Endodermal cell (in vitro differentiated cells): ENCODE measurements at places on chromosomes 11 and 22. TPM values are rescaled to one million over a fixed set of nuclear protein-coding genes. Genes with fewer than 3 reads are reported as not detected.
A peak's percentile ranks its signal among the peaks of the same experiment; 100 is the strongest.

DNA sequence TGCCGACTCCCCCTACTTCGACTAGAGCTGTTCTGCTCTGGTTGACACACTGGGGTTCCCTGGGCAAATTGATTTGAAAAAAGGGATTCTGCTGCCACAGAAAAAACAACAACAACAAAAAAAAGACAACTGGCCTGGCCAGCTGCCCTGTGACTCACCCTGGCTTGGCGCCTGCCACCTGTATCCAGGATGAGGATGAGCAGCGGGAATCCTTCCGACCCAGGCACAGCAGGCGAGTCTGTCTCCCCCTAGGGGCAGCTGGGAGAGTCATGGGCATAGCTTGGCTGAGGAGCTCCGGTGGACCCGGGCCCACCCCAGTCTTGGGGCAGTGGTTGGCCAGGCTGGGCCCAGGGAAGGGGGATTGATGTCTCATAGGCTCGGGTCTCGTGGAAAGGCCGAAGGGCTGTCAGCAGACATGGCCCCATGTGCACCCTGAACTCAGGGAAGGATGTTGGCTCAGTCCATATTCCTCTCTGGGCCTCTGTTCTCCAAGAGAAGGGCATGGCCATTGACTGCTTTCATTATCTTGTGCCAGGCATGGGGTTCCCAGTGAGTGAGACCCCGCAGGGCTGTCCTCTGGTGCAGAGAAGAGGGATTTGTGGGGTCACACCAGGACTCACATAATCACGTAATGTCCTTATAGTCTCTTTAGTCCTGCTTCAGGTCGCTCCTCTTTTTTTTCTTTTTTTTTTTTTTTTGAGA is 10.4 kb upstream of the SUN2 start:
- DNase-seq = peak; percentile 96
- no peaks in the 10 kb centered on the region for H3K4me1 ChIP-seq
- no peaks in the 10 kb centered on the region for H3K36me3 ChIP-seq
- no peak overlapping the region for H3K27ac ChIP-seq
- no peaks in the 10 kb centered on the region for H3K27me3 ChIP-seq
- no peak overlapping the region for H3K4me3 ChIP-seq

GRCh38 chr11:44006917-44007361 is 40.8 kb upstream of the ACCSL start:
- DNase-seq = no peak
- H3K4me1 ChIP-seq = peaks cover 4% of the 10 kb centered on the region
- H3K4me3 ChIP-seq = no peak overlapping the region
- no peaks in the 10 kb centered on the region for H3K36me3 ChIP-seq
- no peaks in the 10 kb centered on the region for H3K27me3 ChIP-seq

The OR8D1 gene
- not detected in 2 replicates for total RNA-seq

DNA sequence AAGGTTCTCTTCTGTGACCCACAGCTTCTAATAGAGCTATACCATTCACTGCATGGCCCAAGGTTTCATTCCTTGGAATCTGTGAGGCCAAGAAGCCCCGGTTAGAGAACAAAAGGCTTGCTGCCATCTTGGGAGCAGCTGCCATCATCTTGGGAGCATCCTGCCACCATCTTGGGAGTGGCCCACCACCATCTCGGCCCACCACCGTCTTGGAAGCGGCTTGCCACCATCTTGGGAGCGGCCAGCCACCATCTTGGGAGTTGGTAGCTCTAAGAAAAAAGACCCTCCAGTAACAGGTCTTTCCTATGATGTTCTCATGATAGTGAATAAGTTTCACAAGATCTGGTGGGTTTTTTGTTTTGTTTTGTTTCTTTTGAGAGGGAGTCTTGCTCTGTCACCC is 703.9 kb upstream of the ANO3 start:
- no peak for DNase-seq
- H3K36me3 ChIP-seq = no peaks in the 10 kb centered on the region
- no peak overlapping the region for H3K27ac ChIP-seq
- no peaks in the 10 kb centered on the region for H3K27me3 ChIP-seq
- no peaks in the 10 kb centered on the region for H3K4me1 ChIP-seq

DNA sequence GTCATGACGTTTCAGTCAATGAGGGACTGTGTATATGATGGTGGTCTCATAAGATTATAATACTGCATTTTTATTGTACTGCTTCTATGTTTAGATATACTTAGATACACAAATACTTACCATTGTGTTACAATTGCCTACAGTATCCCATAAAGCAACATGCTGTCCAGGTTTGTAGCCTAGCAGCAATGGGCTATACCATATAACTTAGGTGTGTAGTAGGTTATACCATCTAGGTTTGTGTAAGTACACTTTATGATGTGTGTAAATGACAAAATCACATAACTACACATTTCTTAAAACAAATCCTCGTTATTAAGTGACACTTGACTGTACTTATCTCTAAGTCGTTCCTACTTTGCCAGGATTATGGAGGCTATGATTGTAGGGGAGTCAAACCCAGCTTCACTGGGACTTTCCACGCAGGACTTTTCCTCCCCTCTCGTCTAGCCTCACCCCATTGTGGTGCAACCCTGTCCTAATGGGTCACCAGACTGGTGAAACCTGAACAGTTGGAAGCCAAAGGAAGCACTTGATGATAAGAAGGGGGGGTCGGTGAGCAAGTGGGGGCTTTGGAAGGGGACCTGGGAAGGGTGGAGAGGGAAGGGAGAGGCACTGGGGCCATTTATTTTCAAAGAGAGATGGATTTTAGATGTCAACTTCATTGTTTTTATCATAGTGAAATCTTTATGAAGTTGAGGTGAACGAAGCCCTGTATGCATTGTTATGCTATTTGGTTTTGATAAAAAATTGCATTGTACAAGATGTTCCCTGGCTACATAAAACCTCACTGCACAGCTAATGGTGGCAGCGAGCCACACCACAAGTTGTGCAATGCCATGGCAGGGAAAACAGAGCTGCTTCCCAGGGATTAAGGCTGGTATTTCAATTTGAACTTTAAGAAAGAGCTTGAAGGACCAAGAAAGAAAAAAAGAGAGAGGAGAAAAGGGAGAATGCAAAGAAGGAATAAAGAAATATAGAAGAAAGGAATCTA is 129.1 kb downstream of the EHF start:
- peaks cover 7% of the 10 kb centered on the region for H3K36me3 ChIP-seq
- H3K4me3 ChIP-seq = no peak overlapping the region
- peaks cover 7% of the 10 kb centered on the region for H3K4me1 ChIP-seq
- H3K27ac ChIP-seq = no peak overlapping the region
- DNase-seq = no peak

The USP2 gene
- 17.8 to 28.3 TPM (median 19.0 TPM) in 3 replicates for total RNA-seq

The CENPM gene
- 16.8 to 43.1 TPM (median 41.1 TPM) in 3 replicates for total RNA-seq

- no peak for DNase-seq
- no peak overlapping the region for H3K27ac ChIP-seq
- H3K36me3 ChIP-seq = no peaks in the 10 kb centered on the region
- no peak overlapping the region for H3K4me3 ChIP-seq
- H3K27me3 ChIP-seq = no peaks in the 10 kb centered on the region
These were observed 241.2 kb upstream of the SYN3 start for GRCh38 chr22:33299245-33299956.

- H3K27ac ChIP-seq = no peak overlapping the region
- H3K36me3 ChIP-seq = no peaks in the 10 kb centered on the region
- peaks cover 29% of the 10 kb centered on the region for H3K27me3 ChIP-seq
- no peaks in the 10 kb centered on the region for H3K4me1 ChIP-seq
- H3K4me3 ChIP-seq = peak overlapping the region; percentile 82
These were observed 1.2 kb upstream of the MPPED2 start for GRCh38 chr11:30587269-30587812.

- no peaks in the 10 kb centered on the region for H3K27me3 ChIP-seq
- DNase-seq = peak; percentile 94
- H3K36me3 ChIP-seq = peaks cover 87% of the 10 kb centered on the region
- H3K4me1 ChIP-seq = no peaks in the 10 kb centered on the region
- peak overlapping the region; percentile 76 for H3K27ac ChIP-seq
These were observed 50.8 kb downstream of the FBLN1 start for GRCh38 chr22:45553351-45554039.

GRCh38 chr11:118128721-118129470 is 23.7 kb downstream of the SCN4B start:
- no peak overlapping the region for H3K4me3 ChIP-seq
- DNase-seq = no peak
- no peak overlapping the region for H3K27ac ChIP-seq
- no peaks in the 10 kb centered on the region for H3K27me3 ChIP-seq

The DEFB131B gene
- not detected in 3 replicates for total RNA-seq

DNA sequence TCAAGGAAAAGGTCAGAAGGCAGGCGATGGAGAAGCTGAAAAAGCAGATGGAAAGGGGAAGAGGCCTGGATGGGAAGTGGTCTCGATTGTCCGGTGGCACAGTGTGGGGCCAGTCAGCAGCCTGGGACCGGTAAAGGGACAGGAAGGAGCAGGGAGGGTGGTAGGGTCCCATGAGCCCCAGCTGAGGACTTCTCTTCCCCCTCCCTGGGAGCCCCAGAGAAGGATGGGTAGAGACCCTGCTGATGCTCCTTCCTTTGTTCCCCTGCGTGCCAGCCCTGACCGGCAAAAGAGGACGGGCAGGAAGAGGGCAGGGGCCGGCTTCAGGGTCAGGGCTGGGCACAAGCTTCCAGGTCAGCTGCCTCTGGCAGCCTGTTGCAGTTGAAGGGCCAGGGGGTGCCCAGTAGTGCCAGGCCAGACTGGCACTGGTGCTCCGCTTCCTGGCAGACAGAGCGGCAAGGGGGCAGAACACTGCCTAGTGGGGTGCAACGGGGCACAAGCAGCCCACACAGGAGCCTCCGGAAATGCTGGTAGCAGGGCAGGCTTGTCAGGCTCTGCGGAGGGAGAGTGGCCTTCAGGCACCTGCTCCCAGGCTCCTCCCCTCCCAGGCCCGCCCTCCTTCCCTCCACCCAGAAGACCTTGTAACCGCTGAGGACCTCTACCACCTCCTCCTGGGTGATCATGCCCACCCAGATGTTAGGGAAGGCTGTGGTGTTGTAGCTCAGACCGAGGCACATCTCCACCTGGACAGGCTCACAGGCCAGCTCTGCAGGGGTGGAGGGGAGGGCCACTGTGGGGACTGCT is 739 bp upstream of the C1QTNF5 start:
- peak; percentile 66 for DNase-seq
- H3K36me3 ChIP-seq = peaks cover 8% of the 10 kb centered on the region
- H3K27ac ChIP-seq = no peak overlapping the region
- no peak overlapping the region for H3K4me3 ChIP-seq
